ENCODE measurements at places on chromosomes 3 and 15. TPM values are rescaled to one million over a fixed set of nuclear protein-coding genes. Genes with fewer than 3 reads are reported as not detected.

RLBP1 gene
- total RNA-seq: 0.13 TPM

COL6A5 gene
- total RNA-seq: not detected

DZIP3 gene
- total RNA-seq: 4.1 TPM

PRSS50 gene
- total RNA-seq: not detected

TAGLN3 gene
- not detected for total RNA-seq

CEP19 gene
- 2.9 TPM for total RNA-seq

GMPS gene
- 70.8 TPM for total RNA-seq

NUTM1 gene
- not detected for total RNA-seq

HRH1 gene
- 7.3 TPM for total RNA-seq

CTXND1 gene
- total RNA-seq: not detected

Measured in A549 treated with Hydrocortisone at 1 μM for 4 hours (cell line).